Astrocyte (in vitro differentiated cells and primary cell): ENCODE measurements at places on chromosomes 12 and 14.

GRCh38 chr12:118543651-118544050 is 167.3 kb downstream of the SUDS3 start:
- no peak overlapping the region for H3K27ac ChIP-seq
- no peaks in the 10 kb centered on the region for H3K36me3 ChIP-seq
- DNase-seq, result no peak
- no peaks in the 10 kb centered on the region for H3K4me1 ChIP-seq

DNA sequence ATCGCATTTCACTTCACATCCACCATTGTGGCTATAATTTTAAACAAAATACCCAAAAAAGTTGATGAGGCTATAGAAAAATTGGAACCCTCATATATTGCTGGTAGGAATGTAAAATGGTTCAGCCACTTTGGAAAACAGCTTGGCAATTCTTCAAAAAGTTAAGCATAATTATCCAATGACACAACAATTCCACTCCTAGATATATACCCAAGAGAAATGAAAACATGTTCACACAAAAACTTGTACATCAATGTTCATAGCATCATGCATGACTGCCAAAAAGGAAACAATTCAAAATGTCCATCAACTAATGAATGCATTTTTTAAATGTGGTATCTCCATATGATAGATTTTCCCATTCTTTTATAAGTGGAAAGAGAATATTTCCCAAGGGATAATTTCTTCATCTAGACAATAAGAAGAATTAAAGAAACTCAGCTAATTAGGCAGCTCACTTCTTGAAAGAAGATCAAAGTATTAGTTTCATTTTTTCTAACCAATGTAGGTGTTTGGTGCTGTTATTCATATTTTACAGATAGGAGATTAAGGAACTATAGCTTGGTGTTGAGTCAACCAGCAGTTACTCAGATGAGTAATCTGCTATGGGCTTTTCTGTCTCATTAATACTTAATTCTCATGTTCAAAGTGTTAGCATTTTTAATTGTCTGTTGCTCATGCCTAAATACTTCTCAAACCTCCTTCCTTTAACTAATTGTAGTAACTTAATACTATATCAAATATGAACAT is 32.8 kb downstream of the YEATS4 start:
- H3K27me3 ChIP-seq, result no peaks in the 10 kb centered on the region
- peak; percentile 32 for DNase-seq
- H3K36me3 ChIP-seq, result peaks cover 2% of the 10 kb centered on the region
- peaks cover 5% of the 10 kb centered on the region for H3K4me1 ChIP-seq

- no peaks in the 10 kb centered on the region for H3K36me3 ChIP-seq
- no peak for DNase-seq
Observed at GRCh38 chr14:23750357-23750756, 114.2 kb downstream of the DHRS2 start.

GRCh38 chr14:99163446-99163845 is 108.6 kb downstream of the BCL11B start:
- H3K27me3 ChIP-seq, result peaks cover 3% of the 10 kb centered on the region
- H3K36me3 ChIP-seq, result no peaks in the 10 kb centered on the region
- no peaks in the 10 kb centered on the region for H3K4me1 ChIP-seq
- H3K4me3 ChIP-seq, result no peak overlapping the region
- H3K27ac ChIP-seq, result no peak overlapping the region

DNA sequence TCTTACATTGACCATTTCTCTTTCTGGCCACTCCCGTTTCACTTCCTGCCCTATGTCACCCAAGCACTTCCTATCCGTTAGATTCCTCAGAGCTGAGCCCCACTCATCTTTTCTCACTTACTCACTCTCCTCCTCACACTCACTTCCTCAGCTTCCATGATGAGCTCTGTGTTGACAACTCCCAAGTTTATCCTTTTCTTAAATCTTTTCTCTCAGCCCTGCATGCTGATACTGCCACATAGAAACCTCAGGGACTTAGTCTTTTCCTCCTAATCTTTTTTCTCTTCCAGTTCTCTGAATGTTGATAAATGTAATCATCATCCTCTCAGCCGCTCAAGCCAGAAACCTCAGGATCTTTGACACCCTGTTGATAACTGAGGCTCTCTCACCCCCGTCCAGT is 99.6 kb downstream of the ANO6 start:
- DNase-seq, result no peak
- H3K27ac ChIP-seq, result no peak overlapping the region
- H3K27me3 ChIP-seq, result no peaks in the 10 kb centered on the region
- no peak overlapping the region for H3K4me3 ChIP-seq
- H3K4me1 ChIP-seq, result no peaks in the 10 kb centered on the region
- peaks cover 4% of the 10 kb centered on the region for H3K36me3 ChIP-seq

DNA sequence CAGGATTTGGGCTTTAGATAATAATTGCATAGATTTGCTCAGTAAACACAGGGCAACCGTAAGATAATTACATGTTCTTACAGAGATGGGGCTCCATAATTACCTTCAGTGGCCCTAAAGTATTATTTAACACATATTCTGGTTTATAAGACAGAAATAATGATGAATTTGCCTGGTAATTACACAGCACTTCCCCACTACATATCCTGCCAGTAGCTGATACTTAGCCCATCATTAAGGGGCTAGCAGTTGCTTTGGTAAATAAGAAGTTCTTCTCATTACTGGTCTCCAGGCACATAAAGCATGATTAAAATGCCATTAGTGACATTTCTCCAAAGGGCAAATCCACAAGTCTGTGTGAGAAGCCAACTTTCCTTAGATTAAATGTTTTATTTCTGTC is 158.7 kb downstream of the NUAK1 start:
- H3K4me1 ChIP-seq, result peaks cover 29% of the 10 kb centered on the region
- DNase-seq, result no peak
- H3K27ac ChIP-seq, result no peak overlapping the region
- no peaks in the 10 kb centered on the region for H3K36me3 ChIP-seq

GRCh38 chr12:3896356-3896755 is 23.2 kb upstream of the PARP11 start:
- H3K36me3 ChIP-seq, result no peaks in the 10 kb centered on the region
- no peaks in the 10 kb centered on the region for H3K4me1 ChIP-seq
- no peak for DNase-seq
- H3K27ac ChIP-seq, result no peak overlapping the region
- no peak overlapping the region for H3K4me3 ChIP-seq
- H3K27me3 ChIP-seq, result peaks cover 1% of the 10 kb centered on the region

DNA sequence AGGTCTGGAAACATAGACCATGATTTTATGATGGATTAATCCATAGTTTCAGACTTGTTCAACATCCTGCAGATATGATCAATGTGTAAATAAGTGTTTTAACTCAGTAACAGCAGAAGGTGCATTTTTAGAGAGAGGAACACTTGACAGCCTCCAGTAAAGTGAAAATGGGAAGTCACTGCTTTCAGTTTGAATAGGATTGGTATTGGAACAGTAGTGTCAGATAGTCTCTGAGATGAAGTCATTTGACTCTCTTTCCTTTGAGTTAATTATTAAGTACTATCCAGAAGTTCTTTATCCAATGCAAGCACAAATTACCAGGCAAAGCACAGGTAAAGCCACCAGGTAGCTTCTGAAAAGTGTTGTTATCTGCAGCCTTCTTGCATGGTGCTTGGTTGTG is 14.5 kb upstream of the NAV3 start:
- H3K27ac ChIP-seq, result no peak overlapping the region
- H3K4me3 ChIP-seq, result no peak overlapping the region
- peaks cover 2% of the 10 kb centered on the region for H3K4me1 ChIP-seq
- no peaks in the 10 kb centered on the region for H3K27me3 ChIP-seq

- no peak overlapping the region for H3K27ac ChIP-seq
- DNase-seq, result no peak
- H3K27me3 ChIP-seq, result no peaks in the 10 kb centered on the region
- no peaks in the 10 kb centered on the region for H3K4me1 ChIP-seq
- no peaks in the 10 kb centered on the region for H3K36me3 ChIP-seq
Observed at GRCh38 chr14:83006121-83006670, 1472.5 kb upstream of the SEL1L start.

DNA sequence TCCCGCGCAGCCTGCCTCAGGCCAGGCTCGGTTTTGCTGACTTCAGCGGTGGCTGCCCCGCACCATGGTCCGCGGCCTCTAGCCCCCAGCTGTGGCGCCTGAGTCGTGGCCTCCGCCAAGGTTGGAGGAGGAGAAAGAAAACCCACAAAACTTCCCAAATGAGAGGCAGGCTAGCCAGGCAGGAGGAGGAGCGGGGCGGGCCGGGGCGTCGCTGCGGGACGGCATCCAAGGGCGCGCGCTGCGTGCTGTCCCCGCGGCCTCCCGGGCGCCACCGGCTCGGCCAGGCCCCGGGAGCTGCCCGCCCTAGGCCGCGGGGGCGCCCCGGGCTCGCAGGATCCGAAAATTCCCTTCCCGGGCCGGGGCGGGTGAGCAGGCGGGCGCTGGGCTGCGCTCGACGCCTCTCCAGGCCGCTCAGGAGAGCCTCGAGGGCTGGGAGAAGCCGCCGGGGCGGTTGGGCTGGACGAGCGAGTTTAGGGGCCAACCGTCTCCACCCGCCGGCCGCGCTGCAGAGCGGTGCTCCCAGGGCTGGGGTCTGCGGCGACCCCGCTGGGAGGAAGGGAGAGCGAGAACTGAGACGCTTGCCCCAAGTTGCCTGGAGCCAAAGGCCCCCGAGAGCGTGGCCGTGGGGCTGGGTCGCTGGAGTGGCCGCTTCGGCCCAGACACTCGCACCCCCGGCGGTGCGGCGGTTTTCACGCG is at the start of gene EFS:
TSS of gene EFS (minus strand) at position 137 of the 696 bp plus-strand sequence. CDS start 147 bp downstream, outside the sequence.
- H3K27me3 ChIP-seq, result no peaks in the 10 kb centered on the region
- H3K4me1 ChIP-seq, result peaks cover 14% of the 10 kb centered on the region
- H3K27ac ChIP-seq, result peak within 1 kb of the TSS; percentile 19
- peak within 1 kb of the TSS; percentile 58 for H3K4me3 ChIP-seq

DNA sequence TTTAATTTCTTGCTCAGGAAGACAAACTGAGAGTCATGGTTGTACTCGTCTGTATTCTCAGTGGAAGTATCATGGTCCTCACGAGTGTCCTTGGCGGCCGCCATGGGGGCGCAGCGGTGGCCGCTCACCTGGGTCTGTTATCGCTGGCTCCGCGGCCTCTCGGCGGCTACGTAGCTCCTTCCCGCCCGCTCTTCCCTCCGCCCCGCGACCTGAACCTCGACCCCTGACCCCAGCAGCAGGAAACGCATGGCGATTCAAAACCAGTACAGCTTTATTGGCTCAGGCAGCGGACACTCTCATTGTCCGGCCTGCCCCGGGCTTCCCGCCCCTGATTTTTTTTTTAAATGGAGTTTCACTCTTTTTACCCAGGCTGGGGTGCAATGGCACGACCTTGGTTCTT is 80.8 kb downstream of the E2F7 start:
- no peak overlapping the region for H3K27ac ChIP-seq
- no peak overlapping the region for H3K4me3 ChIP-seq
- H3K36me3 ChIP-seq, result no peaks in the 10 kb centered on the region
- DNase-seq, result no peak
- H3K27me3 ChIP-seq, result no peaks in the 10 kb centered on the region
- no peaks in the 10 kb centered on the region for H3K4me1 ChIP-seq

DNA sequence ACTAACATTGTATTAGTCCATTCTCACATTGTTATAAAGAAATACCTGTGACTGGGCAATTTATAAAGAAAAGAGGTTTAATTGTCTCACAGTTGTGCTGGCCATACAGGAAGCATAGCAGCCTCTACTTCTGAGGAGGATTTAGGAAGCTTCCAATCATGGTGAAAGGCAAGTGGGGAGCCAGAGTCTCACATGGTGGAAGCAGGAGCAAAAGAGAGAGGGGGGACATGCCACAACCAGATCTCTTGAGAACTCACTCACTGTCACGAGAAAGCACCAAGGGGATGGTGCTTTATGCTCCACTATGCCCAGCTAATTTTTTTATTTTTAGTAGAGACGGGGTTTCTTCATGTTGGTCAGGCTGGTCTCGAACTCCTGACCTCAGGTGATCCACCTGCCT is 13.3 kb downstream of the OS9 start:
- no peaks in the 10 kb centered on the region for H3K4me1 ChIP-seq
- H3K27ac ChIP-seq, result no peak overlapping the region
- H3K27me3 ChIP-seq, result no peaks in the 10 kb centered on the region
- no peak for DNase-seq

- no peaks in the 10 kb centered on the region for H3K36me3 ChIP-seq
- no peaks in the 10 kb centered on the region for H3K27me3 ChIP-seq
Observed at GRCh38 chr12:116547955-116548501, 11.2 kb upstream of the MAP1LC3B2 start.

- H3K27me3 ChIP-seq, result no peaks in the 10 kb centered on the region
- peaks cover 78% of the 10 kb centered on the region for H3K36me3 ChIP-seq
- peak; percentile 64 for DNase-seq
- no peak overlapping the region for H3K4me3 ChIP-seq
Observed at GRCh38 chr14:73102806-73103497, 33.4 kb upstream of the PSEN1 start.

GRCh38 chr12:58139894-58140293 is 198.5 kb downstream of the ATP23 start:
- no peaks in the 10 kb centered on the region for H3K36me3 ChIP-seq
- no peaks in the 10 kb centered on the region for H3K27me3 ChIP-seq
- no peaks in the 10 kb centered on the region for H3K4me1 ChIP-seq
- H3K27ac ChIP-seq, result no peak overlapping the region
- no peak for DNase-seq

- no peak overlapping the region for H3K27ac ChIP-seq
- H3K36me3 ChIP-seq, result no peaks in the 10 kb centered on the region
- DNase-seq, result no peak
Observed at GRCh38 chr14:100620255-100621100, 33.3 kb upstream of the BEGAIN start.

DNA sequence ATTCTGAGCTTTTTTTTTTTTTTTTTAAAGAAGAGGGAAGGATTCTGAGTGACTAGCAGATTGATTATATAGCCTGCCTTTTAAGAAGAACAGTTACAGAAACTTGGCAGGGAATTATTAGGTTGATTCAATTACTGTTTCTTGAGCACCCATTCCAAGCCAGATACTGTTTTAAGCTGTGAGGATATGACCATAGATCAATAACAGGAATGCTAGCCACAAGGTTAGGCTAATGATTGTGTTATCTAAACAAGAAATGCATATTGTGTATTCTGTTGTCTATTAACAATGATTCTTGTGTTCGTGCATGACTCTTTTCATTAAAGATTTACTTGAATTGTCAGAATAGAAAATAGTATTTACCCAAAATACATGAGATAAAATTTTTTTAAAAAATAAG is 67.1 kb downstream of the PRORP start:
- peaks cover 2% of the 10 kb centered on the region for H3K36me3 ChIP-seq
- no peaks in the 10 kb centered on the region for H3K27me3 ChIP-seq
- H3K27ac ChIP-seq, result no peak overlapping the region
- H3K4me3 ChIP-seq, result no peak overlapping the region
- no peaks in the 10 kb centered on the region for H3K4me1 ChIP-seq

- DNase-seq, result no peak
- no peak overlapping the region for H3K27ac ChIP-seq
- H3K36me3 ChIP-seq, result no peaks in the 10 kb centered on the region
- no peaks in the 10 kb centered on the region for H3K27me3 ChIP-seq
- no peak overlapping the region for H3K4me3 ChIP-seq
Observed at GRCh38 chr12:71594214-71594948, 69.3 kb downstream of the ZFC3H1 start.

DNA sequence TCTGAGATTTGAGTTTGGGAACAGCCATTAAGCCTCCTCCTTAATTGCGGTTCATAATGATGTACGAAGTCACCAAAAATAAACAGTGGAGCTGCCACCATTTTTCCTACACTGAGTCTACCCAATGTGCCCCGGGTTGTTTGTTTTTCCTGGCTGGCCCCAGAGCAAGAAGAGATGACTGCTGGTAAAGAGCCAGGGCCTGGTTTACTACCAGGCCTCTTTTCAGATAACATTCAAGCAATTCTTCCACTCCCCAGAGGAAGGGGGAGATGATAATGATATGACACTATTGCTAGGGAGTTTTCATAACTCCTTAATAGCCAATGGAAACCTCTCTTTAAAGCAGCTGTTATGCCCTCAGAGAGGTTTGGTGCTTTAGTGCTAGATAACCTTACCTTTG is 42.3 kb downstream of the BRAP start:
- peaks cover 2% of the 10 kb centered on the region for H3K4me1 ChIP-seq
- H3K27me3 ChIP-seq, result no peaks in the 10 kb centered on the region
- H3K36me3 ChIP-seq, result peaks cover 22% of the 10 kb centered on the region
- no peak overlapping the region for H3K27ac ChIP-seq
- peak; percentile 73 for DNase-seq
- no peak overlapping the region for H3K4me3 ChIP-seq
